ENCODE measurements at places on chromosomes 3 and 15.
A peak's percentile ranks its signal among the peaks of the same experiment; 100 is the strongest.

DNA sequence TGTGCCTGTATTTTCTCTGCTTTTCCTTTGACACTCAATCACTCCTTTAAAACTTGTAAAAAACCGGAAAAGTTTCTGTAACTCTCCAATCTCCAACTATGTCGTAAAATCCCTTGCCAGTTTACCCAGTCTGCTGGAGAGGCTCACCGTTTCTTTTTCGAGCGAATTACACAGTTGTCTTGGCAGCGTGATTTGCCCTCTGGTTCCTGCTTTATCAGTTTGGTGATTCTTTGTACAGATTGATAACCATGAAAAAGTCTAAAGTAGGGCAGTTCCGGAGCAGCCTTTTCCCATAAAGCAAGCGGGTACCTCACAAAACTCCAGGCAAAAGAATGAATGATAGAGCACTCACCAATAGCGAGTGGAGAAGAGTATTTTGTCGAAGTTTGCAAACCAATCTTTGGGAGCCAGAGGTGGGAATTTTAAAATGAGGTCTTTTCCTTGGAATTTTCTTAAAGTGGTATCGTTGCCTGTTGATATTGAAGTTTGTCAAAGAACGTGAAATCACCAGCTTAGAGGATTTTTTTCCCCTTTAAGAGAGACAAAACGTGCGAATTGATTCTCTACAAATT, at the start of gene TTC23:
Gene TTC23 (minus strand): TSS at position 312 of the 572 bp plus-strand sequence. CDS start 20,869 bp downstream, outside the sequence.
- DNase-seq, result no peak

DNA sequence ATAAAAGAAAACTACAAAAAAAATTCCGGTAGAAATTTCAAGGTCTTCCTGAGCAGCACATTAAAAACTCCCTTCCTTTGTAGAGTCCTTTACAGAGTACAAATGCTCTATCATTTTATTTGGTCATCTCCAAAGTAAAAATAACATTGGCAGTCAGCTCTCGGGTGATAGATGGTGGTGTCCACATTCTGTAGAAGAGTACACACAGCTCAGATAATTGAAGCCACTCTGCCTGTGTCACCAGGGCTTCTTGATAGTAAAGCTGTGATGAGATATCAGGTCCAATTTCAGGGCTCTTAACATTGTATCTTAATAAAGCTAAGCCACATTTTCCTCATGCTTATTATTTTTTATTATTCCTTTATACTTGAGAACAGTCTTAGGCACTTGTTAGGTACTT, 371.6 kb downstream of the TAFA4 start:
- no peak for DNase-seq

- DNase-seq, result no peak
Measured at GRCh38 chr3:6079561-6080179, 781.2 kb upstream of the GRM7 start.

GRCh38 chr3:109131276-109131675, 5.2 kb upstream of the C3orf85 start:
- DNase-seq, result no peak

GRCh38 chr3:15384510-15385237, 42.7 kb downstream of the METTL6 start:
- no peak for DNase-seq

GRCh38 chr15:35000511-35000910, 12.4 kb upstream of the ZNF770 start:
- DNase-seq, result no peak

DNA sequence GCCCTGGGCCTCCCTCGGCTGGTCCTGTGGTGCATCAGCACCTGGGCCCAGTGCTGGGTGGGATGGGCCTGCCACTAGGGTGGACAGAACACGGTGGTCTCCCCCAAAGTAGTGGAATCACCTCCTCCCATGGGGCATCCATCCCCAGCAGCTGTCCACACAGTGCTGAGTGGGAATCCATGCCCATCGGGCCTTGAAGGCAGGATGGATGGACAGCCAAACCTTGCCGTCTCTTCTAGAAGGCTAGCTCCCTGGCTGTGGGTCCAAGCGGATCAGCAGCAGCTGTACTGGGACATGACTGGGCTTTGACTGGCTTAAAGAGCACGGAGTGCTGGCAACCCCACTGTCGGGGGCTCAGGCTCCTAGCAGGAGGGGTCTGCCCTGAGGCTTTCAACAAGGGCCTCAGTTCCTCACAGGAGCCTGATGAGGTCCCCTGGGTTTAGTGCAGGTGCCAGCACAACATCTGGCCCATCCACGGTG, 123.9 kb downstream of the DNAJB8 start:
- DNase-seq, result no peak

DNA sequence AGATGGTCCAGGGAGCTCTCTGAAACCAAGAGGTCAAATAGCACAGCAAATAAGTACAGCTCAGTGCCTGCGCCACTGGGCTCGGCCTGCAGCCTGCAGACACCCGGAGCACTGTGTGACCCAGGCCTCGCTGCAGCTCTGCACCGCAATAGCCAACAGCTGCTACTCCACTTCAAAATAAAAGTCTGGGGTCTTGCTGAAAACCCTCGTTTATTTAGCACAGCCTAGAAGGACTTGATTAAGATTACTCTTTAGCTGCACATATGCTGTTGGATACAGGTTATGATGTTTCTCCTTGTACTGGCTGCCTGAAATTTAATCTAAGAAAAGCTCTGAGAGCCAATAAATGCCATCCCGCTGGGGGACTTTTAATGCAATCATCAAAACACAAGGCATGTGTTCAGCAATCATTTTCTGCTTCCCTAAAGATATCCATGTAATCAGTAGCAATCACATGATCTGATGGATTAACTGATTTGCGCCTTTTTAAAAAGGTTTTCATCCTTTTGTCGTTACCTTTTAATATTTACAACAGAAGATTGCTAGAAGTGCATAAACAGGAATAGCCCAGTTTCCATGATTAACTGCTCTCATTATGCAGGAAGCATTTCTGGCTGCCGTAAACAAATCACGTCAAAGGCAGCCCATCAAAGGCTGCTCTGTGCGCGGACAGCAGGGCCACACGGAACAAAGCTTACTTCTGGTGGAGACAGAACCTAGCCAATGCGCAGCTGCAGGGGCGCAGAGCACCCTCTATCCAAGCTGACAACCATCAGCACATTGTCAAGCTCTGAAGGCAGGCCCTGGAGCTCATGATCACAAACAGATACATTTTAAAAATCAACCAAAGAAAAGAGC, 58.8 kb downstream of the CLASP2 start:
- peak; percentile 68 for DNase-seq

DNA sequence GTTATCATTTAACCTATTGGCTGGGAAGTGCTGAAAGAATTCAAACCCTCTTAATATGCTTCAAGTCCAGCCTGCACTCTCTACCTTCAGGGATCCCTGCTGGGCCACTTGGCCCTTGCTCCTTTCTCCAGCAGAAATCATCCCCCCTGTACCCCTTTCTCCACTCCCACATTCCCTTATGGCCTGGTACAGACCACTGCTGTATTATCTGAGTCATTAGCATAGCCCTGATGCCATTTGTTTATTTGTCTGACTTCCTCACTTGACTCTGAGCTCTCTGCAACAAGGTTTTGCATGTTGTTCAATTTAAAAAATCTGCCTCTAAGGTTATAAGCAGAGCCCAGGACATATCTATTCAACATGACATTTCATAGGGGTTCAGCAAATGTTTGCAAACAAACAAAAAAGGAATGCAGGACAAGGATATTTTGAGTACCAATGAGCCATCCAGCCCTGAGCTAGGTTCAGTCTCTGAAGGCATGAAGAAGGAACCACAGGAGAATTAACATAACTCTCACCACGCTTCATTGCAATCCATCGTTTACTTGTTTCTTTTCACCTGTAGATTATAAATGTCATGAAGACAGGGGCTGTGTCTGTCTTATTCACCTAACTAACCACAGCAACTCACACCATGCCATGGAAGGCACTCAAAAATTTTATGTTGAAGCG, 26.6 kb upstream of the HES1 start:
- DNase-seq, result no peak

- no peak for DNase-seq
Measured at GRCh38 chr3:18830087-18830486, 318.2 kb upstream of the KCNH8 start.

- peak; percentile 31 for DNase-seq
Measured at GRCh38 chr3:18988614-18989229, 159.6 kb upstream of the KCNH8 start.

DNA sequence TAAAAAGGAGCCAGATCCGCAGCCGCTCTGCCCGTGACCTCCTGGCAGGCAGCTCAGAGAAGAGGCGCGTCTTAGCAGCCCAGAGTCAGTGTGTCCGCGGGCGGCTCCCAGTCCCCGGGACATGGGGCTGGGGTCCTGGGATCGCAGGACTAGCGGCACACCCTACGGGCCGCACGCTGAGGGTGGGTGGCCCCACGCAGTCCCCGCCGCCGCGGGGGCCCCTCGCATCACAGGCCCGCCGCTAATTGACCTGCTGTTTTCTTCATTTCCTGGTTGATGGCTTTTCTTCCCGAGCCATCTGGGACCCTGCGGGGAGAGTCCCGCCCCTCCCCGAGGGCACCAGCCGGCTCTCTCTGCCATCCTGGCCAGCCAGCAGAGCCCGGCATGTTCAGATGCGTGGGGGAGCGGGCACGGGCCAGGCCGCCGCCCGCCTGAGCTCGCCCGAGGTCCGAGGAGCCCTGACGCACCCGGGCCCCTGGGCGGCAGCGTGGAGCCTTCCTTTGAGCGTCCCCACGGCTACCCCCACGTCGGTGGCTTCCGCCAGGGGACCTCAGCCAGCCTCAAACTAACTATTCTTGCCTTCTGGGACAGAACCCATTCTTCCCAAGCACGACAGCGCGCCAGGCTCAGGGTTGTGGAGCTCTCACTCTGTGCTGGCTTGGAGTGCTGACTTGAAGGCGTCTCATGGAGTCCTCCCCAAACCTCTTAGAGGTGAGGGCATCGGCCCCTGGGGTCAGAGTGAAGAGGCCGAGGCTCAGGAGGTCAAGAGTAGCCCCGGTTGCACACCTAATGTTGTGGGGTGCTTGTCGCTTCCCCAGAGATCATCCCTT, 34.6 kb upstream of the CACNA2D3 start:
- DNase-seq, result no peak

DNA sequence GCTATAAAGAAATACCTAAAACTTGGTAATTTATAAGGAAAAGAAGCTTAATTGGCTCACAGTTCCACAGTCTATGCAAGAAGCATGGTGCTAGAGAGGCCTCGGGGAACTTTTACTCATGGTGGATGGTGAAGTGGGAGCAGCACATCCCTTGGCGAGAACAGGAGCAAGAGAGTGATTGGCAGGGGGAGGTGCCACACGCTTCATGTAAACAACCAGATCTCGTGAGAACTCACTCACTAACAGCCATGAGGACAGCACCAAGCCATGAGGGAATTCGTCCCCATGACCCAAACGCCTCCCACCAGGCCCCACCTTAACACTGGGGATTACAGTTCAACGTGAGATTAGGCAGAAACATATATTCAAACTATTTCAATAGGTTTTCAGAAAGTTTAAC, 28.0 kb downstream of the GABRB3 start:
- DNase-seq, result no peak

DNA sequence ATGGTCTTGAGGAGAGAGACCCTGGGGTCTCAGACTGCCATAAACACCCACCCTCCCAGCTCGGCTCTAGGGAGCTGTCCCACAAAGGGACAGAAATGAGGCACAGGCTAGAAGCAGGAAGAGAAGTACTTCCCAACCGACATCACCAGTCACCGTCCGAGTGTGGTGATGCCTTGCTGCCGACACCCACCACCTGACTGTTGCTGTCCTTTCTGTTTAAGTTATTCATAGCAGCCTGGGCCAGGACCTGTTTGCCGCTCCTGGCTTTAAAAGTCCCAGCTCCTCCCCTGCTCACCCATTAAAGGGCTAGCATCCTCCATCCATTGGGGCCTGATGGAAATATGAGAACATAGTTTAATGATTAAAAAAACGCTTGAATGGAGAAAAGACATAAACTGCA, 13.2 kb upstream of the SPG11 start:
- DNase-seq, result no peak

GRCh38 chr3:23820888-23821287, 15.1 kb downstream of the UBE2E1 start:
- DNase-seq, result no peak

DNA sequence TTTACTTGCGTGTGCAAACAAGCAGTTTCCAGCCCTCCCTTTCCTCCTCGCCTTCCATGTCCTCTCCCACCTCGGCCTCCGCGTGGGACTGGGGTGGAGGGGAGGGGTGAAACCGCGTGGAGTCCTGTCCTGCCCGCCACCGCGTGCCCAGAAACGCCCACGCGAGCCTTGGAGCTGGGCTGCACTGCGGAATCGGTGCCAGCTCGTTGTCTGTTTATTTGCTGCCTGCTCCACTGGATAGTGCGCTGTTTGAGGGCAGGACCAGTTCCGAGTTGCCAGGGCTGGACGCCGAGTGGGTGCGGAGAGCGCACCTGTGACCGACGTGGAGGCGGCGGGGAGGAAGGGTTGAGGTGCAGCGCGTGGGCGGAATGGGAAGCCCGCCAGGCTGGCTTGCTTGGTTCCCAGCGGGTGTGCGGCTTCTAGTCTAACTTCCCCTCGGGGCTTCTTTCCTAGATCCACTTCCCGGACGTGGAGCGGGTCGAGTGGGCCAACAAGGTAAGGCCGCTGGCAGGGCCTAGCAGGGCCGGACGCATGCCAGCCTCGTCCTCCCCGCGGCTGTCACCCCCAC, 17.3 kb downstream of the ESYT3 start:
- DNase-seq, result no peak
